ENCODE measurements at places on chromosomes 5 and 9. TPM values are rescaled to one million over a fixed set of nuclear protein-coding genes. Genes with fewer than 3 reads are reported as not detected.

GRCh38 chr5:150595466-150596031 lies 44.9 kb upstream of the SYNPO start:
- DNase-seq: no peak
- H3K4me3 ChIP-seq: no peak overlapping the region
- no peaks in the 10 kb centered on the region for H3K4me1 ChIP-seq
- H3K36me3 ChIP-seq: no peaks in the 10 kb centered on the region
- peaks cover 1% of the 10 kb centered on the region for H3K27me3 ChIP-seq
- H3K27ac ChIP-seq: no peak overlapping the region

GRCh38 chr9:69744688-69745380 lies 15.0 kb downstream of the PTAR1 start:
- H3K36me3 ChIP-seq: no peaks in the 10 kb centered on the region
- no peak for DNase-seq
- peaks cover 47% of the 10 kb centered on the region for H3K4me1 ChIP-seq
- no peak overlapping the region for H3K4me3 ChIP-seq
- H3K27ac ChIP-seq: no peak overlapping the region

- H3K4me1 ChIP-seq: peaks cover 13% of the 10 kb centered on the region
- DNase-seq: no peak
- peak overlapping the region; percentile 56 for H3K27ac ChIP-seq
- peaks cover 11% of the 10 kb centered on the region for H3K36me3 ChIP-seq
- H3K4me3 ChIP-seq: no peak overlapping the region
Observed at GRCh38 chr9:132288966-132289365, 65.8 kb downstream of the SETX start.

RMRP gene
- total RNA-seq: 14,495 TPM

Measured in naive thymus-derived CD8-positive, alpha-beta T cell (primary cell).